ENCODE measurements at places on chromosomes 1 and 21. TPM values are rescaled to one million over a fixed set of nuclear protein-coding genes. Genes with fewer than 3 reads are reported as not detected.

The MEAF6 gene
- total RNA-seq, result 43.6 TPM

The GPR52 gene
- total RNA-seq, result 2.1 TPM

The FAM177B gene
- not detected for total RNA-seq

The ERICH3 gene
- total RNA-seq, result 0.19 TPM

The ZNF644 gene
- total RNA-seq, result 75.1 TPM

The NFIA gene
- 183 TPM for total RNA-seq

The ESPN gene
- total RNA-seq, result not detected

The CELA3B gene
- not detected for total RNA-seq

The FCRL6 gene
- total RNA-seq, result 0.29 TPM

GRCh38 chr1:1349256-1350012 lies at the start of gene DVL1:
Gene DVL1, minus strand, starts transcription at chr1:1349418. Its CDS starts 353 bp downstream, at chr1:1349065.
- no peak for DNase-seq

DNA sequence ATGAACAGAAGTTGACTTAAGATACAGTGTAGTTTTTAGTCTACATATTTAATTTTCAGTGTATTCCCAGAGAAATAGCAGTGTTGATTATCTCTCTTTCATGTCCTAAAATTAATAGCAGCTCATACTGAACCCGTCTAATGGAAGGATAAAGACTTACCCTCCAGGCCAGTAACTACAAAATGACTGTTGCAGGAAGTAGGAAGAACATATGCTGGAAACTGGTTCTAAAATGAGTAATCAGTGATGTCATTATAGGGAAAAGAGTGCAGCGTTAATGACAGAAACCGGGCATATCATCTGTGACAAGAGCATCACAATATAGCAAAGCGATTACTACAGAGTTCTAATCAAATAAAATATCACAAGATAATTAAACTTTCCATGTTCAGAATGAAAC lies 385.5 kb downstream of the SMYD3 start:
- no peak for DNase-seq

DNA sequence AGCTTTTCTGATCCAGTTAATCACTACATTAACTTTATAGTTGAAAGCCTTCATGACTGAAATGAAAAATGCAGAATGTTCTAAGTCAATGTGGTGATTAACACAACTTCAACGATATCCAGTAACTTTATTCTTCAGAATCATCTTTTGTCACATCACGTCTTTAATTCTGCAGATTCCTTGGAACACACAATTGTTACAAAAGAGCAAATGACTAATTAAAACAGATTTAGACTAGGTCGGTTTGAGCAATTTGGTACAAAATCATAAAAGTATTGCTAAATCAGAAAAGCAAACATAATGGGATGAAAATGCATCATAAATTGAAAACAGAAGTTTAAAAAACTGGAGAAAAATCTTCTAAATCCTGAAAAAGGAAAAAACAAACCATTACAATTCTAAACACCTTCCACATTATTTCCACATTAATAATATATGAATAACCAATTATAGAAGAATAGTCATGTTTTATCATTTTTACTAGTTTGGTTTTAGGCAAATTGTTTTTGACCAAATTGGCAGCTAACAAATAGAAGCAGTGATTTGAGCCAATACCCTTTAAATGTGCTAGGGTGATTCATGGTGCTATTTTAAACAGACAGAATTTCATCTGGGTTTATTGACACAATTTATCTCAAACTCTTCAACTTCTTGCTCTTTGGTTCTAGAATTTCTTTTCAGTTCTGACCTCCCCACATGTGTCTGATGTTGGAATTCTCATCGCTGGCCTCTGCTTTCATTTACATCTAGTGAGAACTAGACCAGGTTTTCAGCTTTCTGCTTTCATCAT lies 468.1 kb upstream of the PTBP2 start:
- no peak for DNase-seq

- no peak for DNase-seq
Measured at GRCh38 chr1:175269151-175269550, 76.6 kb upstream of the KIAA0040 start.

DNA sequence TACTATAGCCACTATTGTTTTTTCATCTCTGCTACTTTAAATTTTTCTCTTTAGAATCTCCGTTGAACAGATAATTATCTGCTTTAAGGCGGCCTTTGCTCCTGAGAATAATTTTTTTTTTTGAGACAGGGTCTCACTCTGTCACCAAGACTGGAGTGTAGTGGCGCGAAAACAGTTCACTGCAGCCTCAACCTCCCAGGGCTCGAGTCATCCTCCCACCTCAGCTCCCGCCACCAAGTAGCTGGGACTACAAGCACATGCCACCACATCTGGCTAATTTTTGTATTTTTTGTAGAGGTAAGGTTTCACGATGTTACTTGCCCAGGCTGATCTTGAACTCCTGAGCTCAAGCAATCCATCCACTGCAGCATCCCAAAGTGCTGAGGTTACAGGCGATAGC lies 28.6 kb downstream of the TRIT1 start:
- DNase-seq, result no peak

- peak; percentile 92 for DNase-seq
Measured at GRCh38 chr1:51583532-51583931, 33.4 kb upstream of the OSBPL9 start.

DNA sequence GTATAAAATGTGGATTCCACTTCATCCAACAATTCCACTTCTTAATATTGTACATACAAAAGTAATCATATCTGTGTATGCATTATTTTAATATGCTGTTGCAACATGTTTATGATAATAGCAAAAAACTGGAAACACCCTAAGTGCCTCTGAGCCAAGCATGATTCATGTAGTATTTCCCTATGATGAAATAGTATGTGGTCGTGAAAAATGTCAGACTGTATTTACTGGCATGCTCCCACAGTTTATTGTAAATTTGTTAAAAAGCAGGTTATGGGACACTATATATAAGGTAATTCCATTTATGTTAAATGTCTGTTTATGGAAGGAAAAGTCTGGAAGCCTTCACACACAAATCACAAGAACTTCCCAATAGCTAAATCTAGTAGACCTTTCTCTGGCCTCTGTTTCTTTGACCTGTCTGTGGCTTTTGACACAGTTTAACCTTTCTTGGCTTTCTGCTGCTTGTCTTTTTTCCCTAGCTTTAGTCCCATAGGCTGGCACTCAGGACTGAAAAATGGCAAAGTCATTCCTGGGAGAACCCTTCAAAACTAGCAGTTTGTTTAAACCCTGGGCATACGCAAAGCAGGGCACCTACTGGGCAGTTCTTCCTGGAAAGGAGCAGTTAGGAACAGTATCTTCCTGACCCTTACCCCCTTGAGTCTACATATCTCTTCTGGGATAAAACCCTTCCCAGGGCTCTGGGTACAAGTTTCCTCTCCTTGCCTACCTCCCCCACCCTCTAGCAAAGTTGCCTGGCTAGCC lies 65.4 kb upstream of the ARTN start:
- DNase-seq, result no peak

- no peak for DNase-seq
Measured at GRCh38 chr1:38341694-38342093, 295.1 kb upstream of the POU3F1 start.

GRCh38 chr1:208237241-208237640 lies 6.9 kb downstream of the PLXNA2 start:
- DNase-seq, result no peak

DNA sequence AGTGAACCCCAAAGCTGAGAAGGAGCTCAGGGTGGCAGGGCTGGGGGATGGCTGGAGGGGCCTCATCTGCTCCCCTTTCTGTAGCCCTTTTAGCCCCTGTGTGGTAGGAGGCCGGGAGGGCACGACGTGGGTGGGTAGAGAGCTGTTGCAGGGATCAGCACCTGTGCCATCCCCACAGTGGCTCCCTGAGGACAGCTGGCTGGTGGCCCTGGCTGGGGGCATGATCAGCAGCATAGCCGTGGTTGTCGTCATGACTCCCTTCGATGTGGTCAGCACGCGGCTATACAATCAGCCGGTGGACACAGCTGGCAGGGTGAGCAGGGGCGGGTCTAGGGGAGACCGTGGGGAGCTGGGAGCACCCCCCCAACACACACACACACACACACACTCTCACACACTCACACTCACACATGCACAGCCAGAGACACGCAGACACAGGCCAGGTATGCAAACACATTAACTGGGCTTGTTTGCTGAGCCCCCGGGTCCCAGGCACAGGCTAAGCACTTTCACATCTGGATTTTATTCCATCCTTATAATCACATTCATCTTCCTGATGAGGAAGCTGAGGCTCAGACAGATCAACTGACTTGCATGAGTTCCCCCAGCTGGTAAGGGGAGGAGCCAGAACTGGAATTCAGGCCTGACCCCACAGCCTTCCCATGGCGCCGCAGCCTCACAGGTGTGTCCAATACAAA lies 2.5 kb downstream of the SLC25A34 start:
- no peak for DNase-seq

DNA sequence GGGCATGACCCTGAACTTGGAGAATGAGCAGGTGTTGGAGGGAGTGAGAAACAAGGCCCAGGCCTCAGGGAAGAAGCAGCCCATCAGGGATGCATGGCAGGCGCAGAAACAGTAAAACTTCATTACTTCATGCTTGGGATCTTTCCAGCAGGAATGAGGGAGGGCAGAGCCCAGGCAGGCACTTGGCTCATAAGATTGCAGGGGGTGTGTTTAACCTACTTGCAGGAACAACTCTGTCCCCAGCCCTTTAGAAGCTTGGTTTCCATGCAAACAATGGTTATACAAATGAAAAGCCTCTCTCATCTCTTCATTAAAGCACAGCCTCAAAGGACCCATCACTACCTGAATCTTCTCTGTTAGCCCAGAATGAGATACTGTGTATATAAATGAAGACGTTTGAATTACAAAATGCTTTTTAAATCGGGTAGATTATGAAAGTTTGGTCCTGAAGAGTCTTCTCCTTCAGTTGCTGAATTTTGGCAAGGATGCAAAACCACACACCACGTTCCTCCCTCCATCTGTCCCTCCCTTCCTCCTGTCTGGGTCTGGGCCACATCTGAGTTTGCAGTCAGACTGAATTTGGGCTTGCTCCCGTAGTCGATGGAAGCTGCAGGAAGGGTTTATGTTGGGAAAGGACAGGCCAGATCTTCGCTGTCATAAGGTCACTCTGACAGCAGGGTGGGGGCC lies 154.4 kb upstream of the KLHDC7A start:
- DNase-seq, result no peak

DNA sequence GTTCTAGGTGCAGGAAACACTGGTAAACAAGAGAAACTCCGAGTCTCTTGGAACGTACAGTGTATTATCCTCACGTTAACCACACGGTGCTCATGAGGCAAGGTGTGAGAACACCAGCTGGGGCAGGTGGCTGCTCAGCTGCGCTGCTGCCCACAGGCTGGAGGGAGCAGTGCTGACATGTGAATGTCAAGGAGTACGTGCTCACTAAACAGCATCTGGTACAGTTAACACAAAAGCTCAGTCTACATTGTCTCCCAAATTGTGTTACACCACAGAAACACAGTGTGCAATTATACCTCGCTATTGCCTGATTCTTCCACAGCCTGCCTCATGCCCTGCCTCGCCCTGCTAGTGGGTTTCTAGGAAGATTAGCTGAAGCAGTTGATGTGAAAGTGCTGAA lies 138.4 kb downstream of the GLIS1 start:
- peak; percentile 32 for DNase-seq

GRCh38 chr1:33438364-33439160 lies 7.7 kb upstream of the PHC2 start:
- no peak for DNase-seq

DNA sequence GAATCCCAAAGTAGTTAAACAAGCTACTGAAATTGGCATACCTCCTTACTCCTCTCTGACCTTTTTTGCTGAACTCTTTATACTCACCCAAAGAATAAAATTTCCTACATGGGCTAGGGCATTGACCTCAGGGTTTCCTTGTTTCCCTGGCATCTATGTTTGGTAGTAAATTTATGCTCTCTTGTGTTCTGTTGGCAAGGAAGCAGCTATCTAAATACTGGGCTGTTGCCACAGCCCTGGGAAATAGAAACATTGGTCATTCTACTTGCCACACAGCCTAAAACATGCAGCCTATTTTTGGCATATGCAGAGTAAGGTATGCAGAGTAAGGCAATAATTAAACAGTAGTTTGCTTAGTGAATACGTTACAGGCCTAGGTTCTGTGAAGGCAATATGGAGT lies 351.4 kb downstream of the HLX start:
- no peak for DNase-seq

GRCh38 chr1:107436552-107437241 lies 295.9 kb downstream of the NTNG1 start:
- DNase-seq, result no peak

DNA sequence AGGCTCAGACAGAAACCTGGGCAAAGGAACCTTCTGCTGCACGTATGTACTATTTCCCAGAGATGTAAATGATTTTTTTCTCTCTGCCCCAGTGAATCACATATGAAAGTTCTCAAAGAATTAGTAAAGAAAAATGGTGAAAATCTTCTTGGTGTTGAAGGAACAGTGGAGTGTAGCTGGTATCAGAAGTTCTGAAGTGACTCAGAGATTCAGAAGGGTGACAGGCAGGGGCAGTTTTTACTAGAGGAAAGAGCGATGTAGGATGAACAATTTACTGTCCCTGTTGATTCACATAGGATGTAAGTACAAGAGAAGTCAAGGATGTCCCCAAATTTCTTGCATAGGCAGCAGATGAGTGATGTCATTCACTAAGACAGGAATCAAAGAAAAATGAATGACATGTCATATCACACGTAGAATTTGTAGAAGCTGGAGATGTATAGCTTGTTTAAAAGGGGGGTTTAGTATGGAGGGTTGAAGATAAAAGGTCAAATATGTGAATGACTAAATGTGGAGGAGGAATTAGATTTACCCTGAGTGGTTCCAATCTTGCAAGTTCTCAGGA lies 26.4 kb downstream of the WLS start:
- DNase-seq, result no peak

DNA sequence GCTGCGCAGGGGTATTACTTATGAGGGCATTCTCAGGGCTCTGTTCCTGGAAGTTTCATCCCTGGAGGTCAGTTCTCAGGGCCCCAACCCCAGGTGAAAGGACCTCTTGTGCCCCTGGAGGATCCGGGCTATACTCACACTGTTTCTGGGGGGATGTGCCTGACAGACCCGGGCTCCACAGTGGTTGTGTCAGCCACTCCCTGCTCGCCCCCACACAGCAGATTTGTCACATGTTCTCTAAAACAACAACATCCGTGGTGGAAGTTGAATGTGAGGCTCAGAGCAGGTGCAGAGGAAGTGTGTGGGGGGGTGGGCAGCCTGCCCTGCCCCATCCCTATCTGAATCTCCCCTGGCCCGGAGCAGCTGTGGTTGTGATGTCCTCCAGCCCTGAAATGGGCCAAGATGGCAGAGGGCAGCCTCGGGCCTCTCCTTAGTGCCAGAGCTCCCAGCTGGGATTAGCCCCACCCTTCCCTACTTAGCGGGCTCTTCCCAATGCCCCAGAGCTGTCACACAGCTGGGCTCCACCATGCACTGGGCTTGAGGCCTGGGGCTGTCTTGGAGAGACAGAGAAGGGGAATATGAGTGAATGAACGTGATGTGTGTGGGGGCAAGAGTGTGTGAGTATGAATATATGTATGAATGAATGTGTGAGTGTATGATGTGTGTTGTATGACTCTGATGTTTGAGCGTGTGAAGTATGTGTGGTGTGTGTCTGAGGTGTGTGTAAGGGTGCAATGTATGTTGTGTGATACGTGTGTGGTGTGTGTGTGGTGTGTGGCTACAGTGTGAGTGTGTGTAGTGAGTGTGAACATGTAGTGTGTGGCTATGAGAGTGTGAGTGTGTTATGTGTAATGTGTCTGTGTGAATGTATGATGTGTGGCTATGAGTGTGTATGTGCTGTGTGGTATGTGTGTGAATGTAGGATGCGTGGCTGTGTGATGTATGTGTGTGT lies 1.5 kb upstream of the FCMR start:
- DNase-seq, result peak; percentile 78

Data from posterior vena cava (tissue), 2 donors.